ENCODE measurements at places on chromosomes 5 and 9. TPM values are rescaled to one million over a fixed set of nuclear protein-coding genes. Genes with fewer than 3 reads are reported as not detected.

The DBH gene
- not detected for total RNA-seq

DNA sequence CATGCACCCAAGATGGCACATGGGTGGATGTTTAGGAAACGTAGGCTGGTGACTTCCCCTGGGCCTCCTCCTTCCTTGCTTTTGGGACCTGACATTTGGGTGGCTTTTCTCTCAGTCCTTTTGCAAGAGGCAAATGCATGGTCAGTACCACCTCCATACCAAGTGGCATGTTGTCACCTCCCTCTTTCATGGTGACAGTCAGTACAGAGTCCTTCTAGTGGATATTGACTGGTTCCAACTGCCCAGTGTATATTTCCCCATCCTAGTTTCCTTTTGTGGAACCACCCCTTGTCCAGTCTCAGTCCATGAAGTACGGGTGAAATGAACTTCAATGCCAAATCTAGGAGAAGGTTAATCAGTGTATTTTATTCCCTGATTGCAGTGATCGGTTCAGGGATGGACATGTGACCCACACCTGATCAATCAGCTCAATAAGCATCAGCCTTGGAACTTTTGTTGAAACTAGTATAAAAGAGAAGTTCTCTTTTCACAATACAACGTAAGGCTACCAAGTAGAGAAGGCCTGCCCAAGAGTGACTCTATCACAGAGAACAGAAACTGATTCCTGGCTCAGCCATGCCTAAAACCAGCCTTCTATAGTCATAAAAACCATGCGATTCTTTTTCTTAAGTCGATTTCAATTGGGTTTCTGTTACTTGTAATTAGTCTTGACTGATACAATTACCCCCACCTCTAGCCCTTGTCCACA, 143.4 kb upstream of the KLF9 start:
- peaks cover 38% of the 10 kb centered on the region for H3K4me1 ChIP-seq
- H3K4me3 ChIP-seq: no peak overlapping the region
- no peak for DNase-seq
- H3K36me3 ChIP-seq: no peaks in the 10 kb centered on the region
- H3K27ac ChIP-seq: no peak overlapping the region

GRCh38 chr5:83526289-83526688, 54.7 kb downstream of the VCAN start:
- DNase-seq: no peak
- no peak overlapping the region for H3K27ac ChIP-seq
- H3K36me3 ChIP-seq: no peaks in the 10 kb centered on the region
- no peaks in the 10 kb centered on the region for H3K27me3 ChIP-seq

The TAF11L5 gene
- total RNA-seq: not detected

The SUSD3 gene
- not detected for total RNA-seq

GRCh38 chr9:121888438-121888775, 204.7 kb downstream of the TTLL11 start:
- peak; percentile 82 for DNase-seq
- no peaks in the 10 kb centered on the region for H3K36me3 ChIP-seq
- H3K4me1 ChIP-seq: peaks cover 69% of the 10 kb centered on the region
- peak overlapping the region; percentile 62 for H3K4me3 ChIP-seq

DNA sequence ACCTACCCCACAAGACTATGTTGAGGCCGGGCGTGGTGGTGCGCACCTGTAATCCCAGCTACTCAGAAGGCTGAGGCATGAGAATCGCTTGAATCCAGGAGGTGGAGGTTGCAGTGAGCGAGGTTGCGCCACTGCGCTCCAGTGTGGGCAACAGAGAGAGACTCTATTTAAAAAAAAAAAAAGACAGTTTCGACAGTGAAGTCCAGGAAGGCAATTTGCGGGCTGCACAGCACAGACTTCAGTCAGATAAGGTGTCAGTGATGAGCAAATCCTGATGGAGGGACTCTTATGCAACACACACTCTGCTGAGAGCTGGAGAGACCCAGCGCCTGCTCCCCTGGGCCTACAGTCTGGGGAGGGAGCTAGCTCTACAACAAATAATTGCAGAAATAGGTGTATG, 14.2 kb downstream of the CCNJL start:
- H3K4me1 ChIP-seq: no peaks in the 10 kb centered on the region
- peaks cover 27% of the 10 kb centered on the region for H3K27me3 ChIP-seq
- no peaks in the 10 kb centered on the region for H3K36me3 ChIP-seq
- H3K4me3 ChIP-seq: no peak overlapping the region

All from HFFc6 (cell line).